ENCODE measurements at places on chromosomes 2 and 18.

DNA sequence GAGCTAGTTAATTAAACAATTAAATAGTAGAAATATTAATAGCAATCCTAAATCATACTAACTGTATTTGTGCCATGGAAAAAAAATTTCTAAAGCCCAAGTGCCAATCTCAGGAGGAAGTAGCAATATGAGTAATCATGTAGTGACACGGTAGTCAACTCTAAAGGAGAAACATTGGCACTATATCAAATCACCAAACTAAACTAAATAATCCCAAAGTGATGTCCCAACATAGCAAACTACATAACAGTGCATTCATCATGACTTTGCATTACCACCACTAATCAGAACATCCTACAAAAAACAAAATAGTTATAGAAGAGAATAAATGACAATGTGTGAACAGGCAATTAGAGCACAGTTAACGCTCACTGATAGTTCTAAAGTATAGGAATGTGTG is 195.1 kb downstream of the EXOC6B start:
- DNase-seq: no peak

DNA sequence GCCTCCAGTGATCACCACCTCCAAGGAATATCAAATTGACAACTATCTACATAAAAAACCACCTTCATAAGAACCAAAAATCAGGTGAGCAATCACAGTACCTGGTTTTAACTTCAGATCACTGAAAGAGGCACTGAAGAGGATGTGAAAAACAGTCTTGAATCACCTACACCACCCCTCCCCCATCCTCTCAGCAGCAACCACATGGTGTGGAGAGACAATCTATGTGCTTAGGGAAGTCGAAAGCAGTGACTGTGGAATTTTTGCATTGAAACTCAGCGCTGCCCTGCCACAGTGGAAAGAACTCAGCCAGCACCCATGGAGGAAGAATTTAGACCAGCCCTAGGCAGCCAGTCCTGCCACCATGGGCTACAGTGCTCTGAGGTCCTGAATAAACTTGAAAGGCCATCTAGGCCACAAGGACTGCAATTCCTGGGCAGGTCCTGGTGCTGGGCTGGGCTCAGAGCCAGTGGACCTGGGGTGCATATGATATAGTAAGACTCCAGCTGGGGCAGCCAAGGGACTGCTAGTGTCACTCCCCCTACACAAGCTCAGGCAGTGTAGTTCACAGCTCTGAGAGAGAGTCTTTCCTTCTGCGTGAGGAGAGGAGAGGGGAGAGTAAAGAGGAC is 75.6 kb downstream of the ATL2 start:
- DNase-seq: no peak

DNA sequence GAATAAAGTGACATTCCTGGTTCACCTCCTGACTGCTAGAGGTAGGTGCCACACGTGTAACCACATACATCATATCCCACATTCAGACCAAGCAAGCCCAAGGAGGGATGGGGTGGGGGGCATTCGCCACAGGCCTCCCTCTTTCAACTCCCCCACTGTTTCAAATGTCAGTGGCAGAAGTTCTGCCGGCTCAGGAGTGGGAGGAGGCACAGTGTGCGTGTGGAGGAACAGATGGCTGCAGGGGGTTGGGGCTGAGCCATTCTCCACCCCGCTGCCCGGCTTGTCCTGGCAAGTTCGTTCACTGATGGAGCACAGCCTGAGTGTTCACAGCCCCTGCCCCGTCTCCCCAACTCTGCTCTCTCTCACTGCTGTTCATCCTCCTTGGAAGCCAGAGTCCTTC is 75.4 kb upstream of the TANC1 start:
- no peak for DNase-seq

DNA sequence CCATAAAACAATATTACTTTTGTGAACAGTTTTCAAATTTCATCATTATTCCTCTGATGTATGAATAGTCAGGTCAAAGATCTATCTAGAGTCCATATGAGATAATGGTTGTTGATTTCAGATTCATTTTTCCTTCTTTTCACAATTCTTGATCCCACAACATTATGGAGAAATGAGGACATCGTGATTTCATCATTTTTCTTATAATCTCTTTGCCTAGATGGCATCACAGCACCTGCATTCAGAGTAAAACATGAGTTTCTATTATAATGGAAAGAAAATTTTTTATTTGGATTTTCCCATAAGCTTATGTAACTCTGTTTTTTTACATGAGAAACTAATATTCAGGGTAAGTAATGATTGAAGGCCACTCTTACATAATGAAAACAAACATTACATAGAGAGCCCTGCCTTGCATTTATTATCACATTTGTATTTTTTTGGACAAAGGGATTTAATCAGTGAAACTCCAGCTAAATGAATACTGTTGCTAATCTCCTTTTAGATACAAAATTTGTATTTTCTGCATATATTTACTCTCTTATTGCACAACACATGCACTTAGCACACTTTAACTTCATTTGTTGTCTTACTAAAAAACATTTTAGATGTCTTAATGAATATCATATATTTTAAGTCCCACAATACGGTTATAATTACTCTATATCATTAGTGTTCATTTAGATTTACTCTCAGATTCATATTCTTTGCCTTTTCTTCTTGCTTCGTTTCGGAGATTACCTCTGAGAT is 188.4 kb upstream of the KYNU start:
- no peak for DNase-seq

DNA sequence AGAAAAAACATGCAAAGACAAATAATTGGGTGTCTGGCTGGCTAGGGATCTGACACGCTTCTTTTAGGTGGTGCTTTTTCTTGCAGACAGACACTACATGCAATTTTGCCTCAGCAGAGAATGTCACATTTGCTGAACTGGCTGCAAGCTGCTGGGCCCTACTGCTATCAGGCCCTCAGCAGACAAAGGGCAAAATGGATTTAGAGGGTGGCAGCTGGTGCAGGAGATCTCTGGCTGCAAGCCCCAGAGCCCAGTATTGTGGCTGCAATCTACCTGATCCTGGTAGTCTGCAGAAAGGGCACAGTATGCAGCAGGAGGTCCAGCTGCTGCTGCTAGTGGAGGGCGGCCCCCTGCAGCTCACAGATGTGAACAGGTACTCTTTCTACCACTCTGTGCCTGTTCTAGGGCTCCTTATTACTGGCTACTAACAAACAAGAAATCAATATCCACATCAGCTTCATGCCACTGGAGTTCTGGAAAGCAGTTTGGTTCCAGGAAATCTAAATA is 796.7 kb upstream of the CELF4 start:
- no peak for DNase-seq

DNA sequence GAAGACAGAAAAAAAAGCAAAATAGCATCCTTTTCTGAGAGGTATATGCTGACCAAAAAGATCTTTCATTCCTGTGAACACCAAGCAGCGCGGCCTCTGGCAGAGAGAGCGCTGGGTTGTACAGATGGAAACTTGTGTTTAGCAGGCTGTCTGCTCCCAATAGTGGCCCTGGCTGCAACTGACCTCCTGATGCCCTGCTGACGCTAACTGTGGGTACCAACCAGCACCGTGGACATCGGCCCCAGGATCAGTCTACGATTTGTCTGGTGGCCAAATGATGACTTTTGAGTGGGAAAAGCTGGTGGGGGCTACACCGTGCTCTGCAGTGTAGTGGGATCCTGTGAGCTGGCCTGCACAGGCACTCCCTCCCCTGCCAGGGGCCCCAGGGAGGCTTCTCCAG is 15.7 kb downstream of the COA5 start:
- no peak for DNase-seq

- no peak for DNase-seq
These were observed 289.1 kb downstream of the GULP1 start for GRCh38 chr2:188580738-188581137.

DNA sequence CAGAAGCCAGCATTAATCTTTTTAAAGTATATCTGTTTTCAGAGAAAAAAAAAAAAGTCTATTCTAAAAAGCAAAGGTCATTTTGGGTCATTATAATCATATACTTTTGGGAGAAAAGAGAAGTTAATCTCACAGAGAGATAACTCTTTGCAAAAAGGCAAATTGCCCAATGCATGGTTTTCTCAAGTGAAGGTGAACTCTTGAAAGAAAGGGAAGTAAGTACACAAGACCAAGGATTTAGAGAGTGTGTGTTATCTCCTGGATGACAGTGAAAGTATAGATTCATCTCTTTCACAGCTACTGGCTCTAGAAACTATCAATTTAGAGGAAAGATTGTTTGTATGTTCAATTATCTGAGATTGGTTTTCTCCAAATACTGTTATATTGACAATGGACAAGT is 151.4 kb downstream of the CD8B2 start:
- no peak for DNase-seq

GRCh38 chr18:43396266-43396665 is 119.0 kb upstream of the SYT4 start:
- no peak for DNase-seq

- no peak for DNase-seq
These were observed 16.5 kb upstream of the CERS6 start for GRCh38 chr2:168439536-168439935.

DNA sequence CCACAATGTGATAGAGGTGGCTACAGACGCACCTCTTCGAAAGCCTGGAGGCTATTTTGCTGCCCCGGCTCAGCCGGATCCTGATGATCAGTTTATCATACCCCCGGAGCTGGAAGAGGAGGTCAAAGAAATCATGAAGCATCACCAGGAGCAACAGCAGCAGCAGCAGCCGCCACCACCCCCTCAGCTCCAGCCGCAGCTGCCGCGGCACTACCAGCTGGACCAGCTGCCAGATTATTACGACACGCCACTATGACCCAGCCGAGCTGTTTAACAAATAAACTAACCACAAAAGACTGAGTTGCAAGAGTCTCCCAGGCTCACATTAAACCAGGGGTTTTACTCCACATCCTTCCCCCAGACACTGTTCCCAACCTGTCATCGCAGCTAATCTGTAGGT is 263.8 kb downstream of the PHLPP1 start:
- no peak for DNase-seq
